NCI-H748 treated with DMSO at 0.1 percent for 48 hours (cell line): ENCODE measurements at places on chromosomes 4 and X.

GRCh38 chrX:115259238-115259875, 25.5 kb upstream of the LRCH2 start:
- no peak for DNase-seq

DNA sequence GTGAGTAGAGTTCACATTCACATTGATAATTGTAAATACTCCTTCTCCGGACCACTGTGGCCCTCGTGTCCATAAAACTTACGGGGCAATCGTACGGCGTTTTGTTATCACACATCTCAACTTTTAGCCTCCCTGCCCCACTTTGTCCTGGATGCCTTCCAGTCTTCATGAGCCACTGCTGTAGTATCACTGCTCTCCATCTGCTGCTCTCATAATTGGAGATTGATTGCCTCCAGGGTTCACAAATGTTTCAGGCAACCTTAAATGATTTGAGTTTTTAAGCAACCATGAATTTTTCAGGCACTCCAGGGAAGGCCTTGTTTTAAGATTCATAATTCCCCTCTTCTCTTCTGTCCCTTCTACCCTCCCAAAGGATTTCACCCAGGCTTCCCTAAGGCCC, 28.4 kb downstream of the ALPK1 start:
- DNase-seq = no peak

DNA sequence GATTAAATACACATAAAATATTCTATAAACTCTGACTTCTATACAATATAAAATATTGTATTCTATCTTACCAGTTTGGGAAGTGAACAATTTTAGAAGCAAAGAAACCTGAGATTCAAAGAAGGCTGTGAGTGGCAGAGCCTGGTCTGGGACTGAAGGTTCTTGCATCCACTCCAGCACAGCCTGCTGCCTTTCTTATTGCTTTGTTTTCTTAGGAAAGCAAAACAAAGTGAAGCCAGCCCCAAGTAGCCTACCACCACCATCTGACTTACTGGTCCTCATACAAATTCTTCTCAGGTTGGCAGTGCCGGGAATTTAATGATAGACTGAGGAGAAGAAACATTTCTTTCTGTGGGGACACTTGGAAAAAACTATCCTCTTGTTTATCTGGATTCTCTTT, 129.7 kb upstream of the SMAD1 start:
- DNase-seq = no peak

- no peak for DNase-seq
Measured at GRCh38 chr4:109735566-109736365, 5.9 kb upstream of the PLA2G12A start.

GRCh38 chr4:180060159-180060889, 2182.9 kb upstream of the TENM3 start:
- peak; percentile 45 for DNase-seq

GRCh38 chrX:36908801-36909675, 99.1 kb upstream of the FAM47C start:
- DNase-seq = peak; percentile 7
